ENCODE measurements at places on chromosomes 16 and 17.

DNA sequence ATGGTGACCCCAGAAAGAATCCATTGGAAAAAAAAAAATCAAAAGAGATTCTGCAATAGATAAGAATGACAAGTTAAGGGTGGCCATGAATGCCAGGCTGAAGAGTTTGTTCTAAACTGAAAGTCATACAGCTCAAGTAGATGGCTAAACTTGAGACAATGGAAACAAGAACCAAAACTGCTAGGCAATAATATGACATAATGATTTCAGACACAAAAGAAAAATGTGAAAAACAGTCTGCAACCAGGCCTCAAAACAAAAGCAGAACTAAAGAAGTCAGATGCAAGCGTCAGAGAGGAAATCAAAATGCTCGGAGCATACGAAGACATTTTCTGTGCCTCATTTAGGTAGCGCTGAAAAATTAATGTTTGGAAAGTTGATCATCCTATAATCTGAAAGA is 54.4 kb upstream of the YPEL2 start:
- no peak for DNase-seq

GRCh38 chr17:8922451-8922850 is 43.1 kb downstream of the PIK3R5 start:
- peak; percentile 67 for DNase-seq

- no peak for DNase-seq
These were observed 11.7 kb downstream of the TMEM100 start for GRCh38 chr17:55710829-55711496.

GRCh38 chr17:1486802-1487695 is 5.4 kb downstream of the MYO1C start:
- DNase-seq: no peak
